GM13976 (cell line): ENCODE measurements at places on chromosomes 11 and 22.

- peak; percentile 46 for DNase-seq
Observed at GRCh38 chr22:36156515-36157419, 3.8 kb downstream of the APOL3 start.

- DNase-seq = peak; percentile 80
Observed at GRCh38 chr11:73152861-73153483, 10.9 kb upstream of the FCHSD2 start.

DNA sequence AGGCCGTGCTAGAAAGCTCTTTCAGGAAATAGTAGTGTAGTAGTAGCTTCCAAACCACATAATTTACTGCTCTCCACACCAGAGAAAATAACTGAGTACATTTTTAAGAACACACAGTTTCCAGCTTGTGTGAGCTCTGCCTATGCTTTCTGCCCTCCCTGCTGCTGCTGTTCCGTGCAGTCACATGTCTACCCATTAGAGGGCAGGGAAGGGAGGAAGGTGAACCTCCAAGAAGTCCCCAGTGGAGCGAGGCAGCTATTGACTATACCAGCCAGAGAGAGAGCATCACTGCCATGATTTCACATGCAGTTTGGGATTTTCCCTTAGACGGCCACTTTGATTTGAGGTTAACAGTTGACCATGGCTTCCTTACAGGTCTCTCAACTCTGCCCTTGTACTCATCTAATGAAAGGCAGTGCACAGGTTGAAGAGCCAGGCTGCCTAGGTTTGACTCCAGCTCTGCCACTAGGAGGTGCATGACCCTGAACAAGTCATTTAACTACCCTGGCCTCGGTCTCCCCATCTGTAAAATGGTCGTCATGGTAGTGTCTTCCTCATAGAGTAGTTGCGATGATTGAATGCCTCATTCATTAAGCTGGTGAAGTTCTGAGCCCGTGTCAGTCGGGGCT, 19.7 kb upstream of the CTTN start:
- no peak for DNase-seq

- DNase-seq = no peak
Observed at GRCh38 chr11:31845331-31845730, 34.2 kb upstream of the PAX6 start.

DNA sequence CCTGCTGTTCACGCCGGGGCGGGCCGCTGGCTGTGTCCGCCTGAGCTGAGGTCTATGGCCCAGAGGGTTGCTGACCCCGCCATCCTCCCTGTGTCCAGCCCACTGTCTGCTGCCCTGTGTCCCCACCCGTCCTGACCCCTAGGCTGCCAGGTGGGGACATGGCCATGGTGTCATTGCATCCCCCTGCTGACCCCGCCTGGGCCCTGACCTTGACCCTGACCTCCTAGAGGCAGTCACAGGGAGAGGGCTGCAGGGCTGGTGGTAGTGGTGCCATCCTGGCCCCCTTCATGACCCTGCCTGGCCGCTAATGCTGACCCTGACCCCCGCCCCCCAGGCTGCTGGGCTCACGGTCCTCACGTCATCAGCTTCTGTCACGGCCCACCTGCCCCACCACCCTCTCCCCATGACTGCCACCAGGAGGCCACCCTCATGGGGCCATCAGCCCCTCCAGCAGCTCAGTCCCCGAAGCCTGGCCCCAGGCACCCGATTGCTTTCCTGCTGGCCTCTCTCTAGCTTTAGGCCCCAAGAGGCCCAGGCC, 285.9 kb downstream of the BRD1 start:
- no peak for DNase-seq

DNA sequence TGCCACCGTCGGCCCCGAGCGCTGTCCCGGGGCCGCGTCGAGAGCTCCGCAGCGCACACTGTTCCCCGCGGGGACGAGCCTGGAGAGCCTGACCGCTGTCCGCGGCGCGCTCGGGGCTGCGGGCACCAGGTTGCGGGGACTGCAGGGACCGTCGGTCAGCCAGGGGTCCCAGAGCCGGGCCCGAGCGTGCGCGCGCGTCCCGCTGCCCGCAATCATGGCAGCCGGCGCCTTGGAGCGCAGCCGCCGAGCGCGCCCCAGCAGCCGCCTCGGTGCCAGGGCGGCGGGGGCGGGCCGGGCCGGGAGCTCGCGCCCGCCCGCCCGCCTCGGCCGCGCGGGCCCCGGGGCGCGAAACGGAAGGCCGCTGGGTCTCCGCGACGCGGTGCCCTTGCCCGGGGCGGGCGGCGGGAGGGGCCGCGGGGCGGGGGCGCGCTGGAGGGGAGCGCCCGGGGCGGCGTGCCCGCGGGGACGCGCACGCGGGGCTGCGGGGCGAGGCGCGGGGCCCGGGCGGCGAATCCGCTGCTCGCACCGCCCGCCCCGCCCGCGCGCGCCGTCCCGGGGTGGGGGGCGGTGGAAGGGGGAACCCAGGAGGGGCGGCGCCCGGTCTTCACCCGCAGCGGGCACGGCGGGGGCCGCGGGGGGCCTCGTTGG, 79.4 kb upstream of the PPARA start:
- DNase-seq = no peak

DNA sequence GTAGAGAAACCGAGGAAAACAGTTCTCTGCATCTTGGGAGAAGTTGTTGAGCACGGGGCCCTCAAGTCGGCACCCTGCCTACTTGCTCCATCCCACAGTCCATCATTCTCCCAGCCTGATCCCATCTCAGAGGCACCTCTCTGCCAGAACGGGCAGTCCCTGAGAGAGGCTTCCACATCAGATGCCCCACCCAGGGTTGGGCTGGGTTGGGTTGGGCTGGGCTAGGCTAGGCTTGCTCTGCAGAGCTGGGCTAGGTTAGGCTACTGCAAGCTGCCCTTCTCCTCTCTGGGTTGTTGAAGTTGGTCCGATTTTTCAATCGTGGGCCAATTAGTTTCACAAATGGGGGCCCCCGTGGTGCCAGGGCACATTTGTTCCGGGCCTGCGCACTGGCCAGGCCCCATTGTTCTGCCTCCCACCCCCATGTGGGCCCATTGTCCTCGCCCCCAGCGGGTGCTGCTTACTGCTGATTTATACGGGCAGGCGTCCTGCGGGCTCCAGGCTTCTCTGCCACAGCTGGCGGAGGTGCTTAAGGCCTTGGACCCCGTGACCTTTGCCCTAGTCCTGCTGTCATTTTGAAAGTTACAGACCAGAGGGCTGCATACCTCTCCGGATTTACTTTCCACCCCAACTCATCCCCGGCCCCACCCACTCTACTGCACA, 63.7 kb upstream of the NNMT start:
- DNase-seq = no peak

DNA sequence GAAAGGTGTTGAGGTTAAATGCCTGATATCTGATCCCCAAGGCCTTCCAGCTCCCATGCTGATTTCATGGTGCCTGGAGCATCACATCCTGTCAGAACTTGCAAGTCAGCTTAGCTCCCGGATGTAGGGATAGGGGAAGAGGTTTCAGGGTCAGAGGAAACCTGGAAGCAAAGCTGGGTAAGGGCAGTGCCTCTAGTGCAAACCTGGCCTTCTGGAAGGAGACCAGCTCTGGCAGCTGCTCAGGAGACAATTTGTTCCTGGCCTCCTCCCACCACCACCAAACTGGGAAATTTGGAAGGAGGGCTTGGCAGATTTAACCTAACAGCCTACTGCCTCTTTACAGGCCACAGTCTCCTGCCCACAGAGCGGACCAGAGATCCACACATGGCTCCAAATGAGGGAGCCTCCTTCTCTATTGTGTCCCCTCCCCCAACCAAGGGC, 9.2 kb upstream of the TSKU start:
- DNase-seq = no peak

- no peak for DNase-seq
Observed at GRCh38 chr11:59206635-59207034, 6.1 kb downstream of the MPEG1 start.

- DNase-seq = no peak
Observed at GRCh38 chr11:45457649-45458048, 171.5 kb upstream of the SYT13 start.

GRCh38 chr11:33723238-33723881, 12.9 kb downstream of the CD59 start:
- no peak for DNase-seq

DNA sequence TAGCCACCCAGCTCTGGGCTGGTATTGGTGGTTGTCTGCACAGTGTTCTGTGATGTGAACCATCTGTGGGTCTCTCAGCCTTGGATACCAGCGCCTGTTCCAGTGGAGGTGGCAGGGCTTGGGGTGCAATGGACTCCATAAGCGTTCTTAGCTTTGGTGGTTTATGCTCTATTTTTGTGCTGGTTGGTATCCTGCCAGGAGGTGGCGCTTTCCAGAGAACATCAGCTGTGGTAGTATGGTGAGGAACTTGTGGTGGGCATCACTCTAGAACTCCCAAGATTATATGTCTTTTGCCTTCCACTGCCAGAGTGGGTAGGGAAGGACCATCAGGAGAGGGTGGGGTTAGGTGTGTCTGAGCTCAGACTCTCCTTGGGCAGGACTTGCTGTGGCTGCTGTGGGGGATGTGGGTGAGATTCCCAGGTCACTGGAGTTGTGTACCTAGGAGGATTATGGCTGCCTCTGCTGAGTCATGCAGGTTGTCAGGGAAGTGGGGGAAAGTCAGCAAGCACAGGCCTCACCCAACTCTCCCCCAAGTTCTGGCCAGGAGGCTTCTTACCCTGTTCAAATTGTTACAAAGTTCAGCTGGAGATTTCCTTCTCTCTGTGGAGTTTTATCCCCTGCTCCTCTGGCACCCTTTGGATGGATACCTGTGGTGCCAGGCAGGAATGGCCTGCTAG, 47.2 kb downstream of the MRGPRX2 start:
- DNase-seq = no peak

- no peak for DNase-seq
Observed at GRCh38 chr22:18066181-18066859, 11.5 kb upstream of the PEX26 start.

DNA sequence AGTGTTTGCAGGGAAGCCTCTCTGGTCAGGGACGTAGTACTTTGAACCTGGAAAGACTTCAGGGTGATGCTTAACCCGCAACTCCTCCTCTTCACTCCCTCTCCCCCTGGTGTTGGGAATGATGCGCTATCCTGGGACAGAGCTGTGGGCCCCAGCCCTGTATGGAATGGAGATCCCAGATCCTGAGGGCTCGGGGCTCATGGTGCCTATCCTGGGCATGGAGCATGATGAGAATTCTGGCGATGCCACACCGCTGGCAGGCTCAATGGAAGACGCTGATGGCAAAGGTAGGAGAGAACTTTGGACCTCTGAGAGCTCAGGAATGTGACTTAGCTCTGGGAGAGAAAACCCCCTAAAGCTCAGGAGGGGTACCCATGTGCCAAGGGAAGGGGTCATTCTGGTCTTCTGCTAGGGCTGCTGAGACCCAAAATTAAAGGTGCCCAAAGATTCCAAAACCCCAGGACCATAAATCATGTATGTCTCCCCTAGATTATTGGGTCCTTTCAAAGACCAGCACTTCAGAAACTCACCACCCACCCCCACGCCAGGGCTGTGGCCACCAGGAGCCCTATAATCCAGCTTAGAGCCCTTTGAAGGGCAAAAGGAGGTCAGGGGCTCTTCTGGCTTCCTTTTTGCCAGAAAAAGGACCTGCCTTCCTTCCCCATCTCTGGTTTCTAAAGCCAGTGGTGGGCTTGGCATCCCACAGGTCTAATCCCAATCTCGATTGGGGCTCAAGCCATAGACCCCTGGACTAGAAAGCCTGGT, 52.5 kb downstream of the BTG4 start:
- DNase-seq = no peak

DNA sequence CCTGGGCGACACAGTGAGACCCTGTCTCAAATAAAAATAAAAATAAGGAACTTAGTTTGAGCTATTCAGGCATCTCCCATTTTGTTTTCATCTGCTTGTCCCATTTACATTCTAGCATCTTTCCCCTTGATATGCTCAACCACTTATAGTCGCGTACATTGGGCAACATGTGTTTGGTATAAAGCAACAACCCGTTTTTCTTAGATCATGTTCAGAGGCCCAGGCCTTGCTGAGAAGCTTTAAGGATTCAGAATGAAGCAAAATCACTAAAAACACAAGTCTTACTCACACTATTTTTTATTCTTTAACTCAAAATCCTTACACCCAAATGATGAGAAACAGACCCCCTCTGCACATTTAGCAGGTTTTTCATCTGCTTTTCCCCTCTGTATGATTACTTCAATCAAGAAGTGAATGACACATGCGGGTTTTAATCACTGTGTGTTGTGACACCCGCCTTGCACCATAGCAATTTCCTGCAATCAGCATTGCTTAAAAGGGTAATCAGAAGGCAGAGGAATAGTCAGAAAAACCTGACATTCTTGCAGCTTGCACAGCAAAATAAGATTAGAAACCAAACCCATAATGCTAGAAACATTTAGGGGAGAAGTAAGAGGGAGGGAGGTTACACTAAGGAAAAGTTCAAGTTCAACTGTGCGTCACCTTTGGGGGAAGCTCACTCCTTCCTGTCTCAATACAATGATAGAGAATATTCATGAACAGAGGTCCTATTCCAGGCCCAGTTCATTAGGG, 25.9 kb downstream of the ALG9 start:
- no peak for DNase-seq

GRCh38 chr11:11338304-11338703, 14.7 kb downstream of the CSNK2A3 start:
- no peak for DNase-seq

- no peak for DNase-seq
Observed at GRCh38 chr11:75478783-75479596, 46.0 kb upstream of the KLHL35 start.
